Stimulated activated CD4-positive, alpha-beta T cell treated with anti-CD3 and anti-CD28 coated beads, Interleukin-1b, Interleukin-23, amount 100 ng/mL, for 1 hour (primary cell): ENCODE measurements at places on chromosomes 2 and 18.

DNA sequence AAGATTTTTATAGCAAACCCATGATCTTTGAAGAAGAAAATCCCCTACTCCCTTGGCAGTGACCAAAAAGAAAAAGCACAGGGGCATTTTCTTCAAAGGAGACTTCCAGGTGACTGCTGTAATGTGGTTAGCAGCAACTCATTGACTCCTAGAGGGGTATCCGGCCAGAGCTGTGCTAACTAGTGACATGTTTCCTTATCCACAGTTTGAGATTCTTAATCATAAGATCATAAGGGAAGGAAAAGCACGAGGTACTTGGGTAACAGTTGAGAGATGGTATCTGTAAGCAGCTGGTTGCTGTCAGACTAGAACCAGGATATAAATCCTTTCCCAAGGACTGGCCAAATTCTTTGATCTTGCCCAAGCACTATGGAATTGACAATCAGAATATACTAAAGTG, 124.7 kb downstream of the MREG start:
- no peak for DNase-seq

GRCh38 chr2:181823405-181823804, 68.1 kb upstream of the ITPRID2 start:
- DNase-seq = no peak

- DNase-seq = no peak
Observed at GRCh38 chr2:236673126-236673822, 103.6 kb downstream of the ACKR3 start.

GRCh38 chr2:112141626-112142007, 3.4 kb downstream of the FBLN7 start:
- DNase-seq = no peak

DNA sequence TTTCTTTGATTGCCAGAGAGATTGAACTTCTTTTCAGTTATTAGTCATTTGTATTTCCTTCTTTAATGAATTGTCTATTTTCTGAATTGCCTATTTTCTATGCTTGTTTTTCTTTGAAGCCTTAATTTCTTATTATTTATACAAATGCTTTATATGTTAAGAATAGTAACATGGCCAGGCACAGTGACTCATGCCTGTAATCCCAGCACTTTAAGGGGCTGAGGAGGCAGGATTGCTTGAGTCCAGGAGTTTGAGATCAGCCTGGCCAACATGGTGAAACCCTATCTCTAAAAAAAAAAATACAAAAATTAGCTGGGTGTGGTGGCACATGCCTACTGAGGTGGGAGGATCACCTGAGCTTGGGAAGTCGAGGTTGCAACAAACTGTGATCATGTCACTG, 4.7 kb upstream of the RAB11FIP5 start:
- DNase-seq = no peak

DNA sequence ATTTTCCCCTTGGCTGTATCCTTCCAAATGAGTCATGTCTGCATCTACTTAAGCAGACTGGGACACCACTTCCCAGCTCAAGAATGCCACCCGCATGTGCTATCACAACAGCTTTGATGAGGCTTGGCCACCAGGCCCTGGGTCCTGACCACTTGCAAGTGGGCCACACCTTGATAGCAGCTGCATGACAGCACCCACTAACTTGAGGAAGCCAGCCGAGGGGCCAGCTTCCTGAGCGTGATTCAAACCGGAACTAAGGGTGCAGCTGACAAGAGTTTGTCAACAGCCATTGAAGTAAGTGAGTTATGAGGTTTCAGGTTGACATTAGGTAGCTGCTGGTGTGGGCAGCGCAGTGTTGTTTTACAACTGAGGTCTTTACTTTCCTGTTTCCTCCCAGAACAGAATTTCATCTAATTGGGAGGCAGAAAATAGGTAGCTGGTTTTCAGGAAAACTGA, 54.4 kb downstream of the EPHA4 start:
- DNase-seq = peak; percentile 27

- no peak for DNase-seq
Observed at GRCh38 chr2:219172231-219173154, 2.7 kb upstream of the SLC23A3 start.

DNA sequence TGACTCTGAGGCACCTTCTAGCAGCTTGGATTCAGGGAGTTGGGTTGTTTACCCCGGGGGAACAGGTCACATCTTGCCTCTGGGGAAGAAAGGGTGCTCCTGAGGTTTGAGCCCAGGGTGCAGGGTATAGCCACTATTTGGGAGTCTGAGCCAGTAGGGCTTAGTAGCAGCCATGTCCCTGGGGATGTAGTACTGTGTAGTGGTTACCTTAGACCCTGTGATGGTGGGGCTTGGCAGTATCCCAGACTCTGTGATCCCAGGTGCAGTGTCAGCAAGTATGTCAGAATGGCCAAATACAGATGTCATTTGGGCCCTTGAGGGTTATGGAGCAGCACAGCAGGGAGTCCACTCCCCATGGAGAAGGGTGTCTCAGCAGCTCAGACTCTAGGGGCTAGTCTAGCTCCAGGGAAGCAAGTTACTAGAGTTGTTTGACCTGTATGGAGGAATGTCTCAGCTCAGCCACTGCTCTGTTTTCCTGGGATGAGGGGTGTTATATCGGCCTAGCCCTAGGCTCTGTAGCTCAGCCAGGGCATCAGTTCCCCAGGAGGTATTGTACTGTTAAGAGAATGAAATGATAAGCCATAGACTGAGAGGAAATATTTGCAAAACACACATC, 151.3 kb downstream of the UBR3 start:
- DNase-seq = no peak

DNA sequence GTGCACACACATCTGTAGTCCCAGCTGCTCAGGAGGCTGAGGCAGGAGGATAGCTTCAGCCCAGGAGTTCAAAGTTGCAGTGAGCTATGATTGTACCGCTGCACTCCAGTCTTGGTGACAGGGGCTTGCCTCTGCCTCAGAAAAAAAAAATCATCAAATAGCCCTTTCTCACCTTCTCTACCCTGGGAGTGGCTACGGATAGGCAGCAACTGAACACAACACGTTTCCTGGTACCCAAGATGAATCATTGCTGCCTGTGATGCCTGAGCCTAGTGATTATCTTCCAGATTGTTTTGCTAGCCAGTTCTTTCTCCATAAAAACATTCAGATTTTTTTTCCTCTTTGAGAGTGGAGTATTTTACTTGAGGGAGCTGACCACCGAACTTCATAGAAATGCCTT, 13.5 kb downstream of the INPP4A start:
- no peak for DNase-seq

GRCh38 chr2:129404000-129404685, 575.3 kb upstream of the RAB6C start:
- DNase-seq = no peak

GRCh38 chr2:26176279-26176615, 3.4 kb downstream of the GAREM2 start:
- DNase-seq = no peak

DNA sequence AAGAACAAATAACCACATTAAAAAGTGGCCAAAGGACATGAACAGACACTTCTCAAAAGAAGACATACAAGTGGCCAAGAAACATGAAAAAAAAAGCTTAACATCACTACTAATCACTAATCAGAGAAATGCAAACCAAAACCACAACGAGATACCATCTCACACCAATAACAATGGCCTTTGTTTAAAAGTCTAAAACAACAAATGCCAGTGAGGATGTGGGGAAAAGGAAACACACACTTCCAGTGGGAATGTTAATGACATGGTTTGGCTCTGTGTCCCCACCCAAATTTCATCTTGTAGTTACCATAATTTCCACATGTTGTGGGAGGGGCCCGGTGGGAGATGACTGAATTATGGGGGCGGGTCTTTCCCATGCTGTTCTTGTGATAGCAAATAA, 147.1 kb downstream of the GALNT1 start:
- no peak for DNase-seq

DNA sequence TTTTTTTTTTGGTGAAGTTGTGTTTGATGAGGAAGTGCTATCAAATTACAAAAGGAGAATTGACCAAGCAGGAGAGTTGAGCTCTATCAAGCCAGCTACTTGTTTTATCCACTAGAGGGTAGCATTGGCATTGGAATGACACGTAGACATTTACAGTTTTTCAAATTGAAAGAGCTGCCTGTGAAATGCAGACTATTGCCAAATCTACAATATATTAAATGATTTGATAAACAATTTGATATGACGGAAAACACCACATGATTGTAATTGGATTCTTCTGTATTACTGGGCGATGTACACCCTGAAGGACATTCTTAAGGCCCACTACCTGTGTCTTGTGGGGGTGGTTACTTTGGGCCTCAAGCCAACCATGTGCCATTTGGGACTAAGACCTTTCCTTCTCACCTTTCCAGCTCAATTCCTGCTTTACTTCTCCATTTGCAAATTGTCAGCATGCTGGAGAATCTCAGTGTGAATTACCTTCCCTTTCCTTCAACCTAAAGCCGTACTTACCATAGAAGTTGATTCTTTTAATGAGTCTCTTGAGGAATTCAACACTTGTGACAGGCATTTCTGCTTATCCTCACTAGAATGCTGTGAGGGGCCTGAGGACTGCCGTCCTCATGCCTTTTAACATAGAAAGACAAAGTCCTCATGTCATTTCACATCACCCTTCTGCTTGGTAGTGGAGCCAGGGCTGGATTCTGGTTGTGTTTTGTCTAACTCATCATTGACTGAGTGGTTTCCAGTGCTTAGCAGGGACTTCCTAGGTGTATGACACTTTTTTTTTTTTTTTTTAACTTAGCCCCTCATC, 134.8 kb upstream of the THUMPD2 start:
- DNase-seq = no peak

- no peak for DNase-seq
Observed at GRCh38 chr2:188391354-188391753, 99.7 kb downstream of the GULP1 start.

DNA sequence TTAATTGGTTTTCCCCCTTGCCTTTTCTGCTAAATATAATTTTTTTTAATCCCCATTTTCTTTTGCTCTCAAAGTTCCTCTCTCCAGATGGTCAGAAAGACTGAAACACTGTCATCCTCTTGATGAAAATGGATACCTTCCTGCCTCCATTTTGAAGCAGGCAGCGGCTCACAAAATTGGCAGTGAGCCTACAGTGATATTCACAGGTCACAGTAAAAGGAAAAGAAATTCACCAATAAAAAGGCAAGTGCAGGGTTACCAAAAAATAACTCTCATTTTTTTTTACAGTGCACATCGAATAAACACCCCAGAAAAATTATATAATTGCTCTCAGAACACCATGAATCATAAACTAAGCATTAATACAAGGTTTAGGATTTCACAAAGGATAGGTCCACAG, 307.5 kb downstream of the TCF4 start:
- DNase-seq = no peak

GRCh38 chr18:73059280-73059679, 191.5 kb upstream of the NETO1 start:
- DNase-seq = no peak

GRCh38 chr2:195482010-195482409, 175.0 kb upstream of the SLC39A10 start:
- no peak for DNase-seq

- no peak for DNase-seq
Observed at GRCh38 chr2:861655-862354, 88.8 kb upstream of the SNTG2 start.

GRCh38 chr2:223894968-223895367, 50.2 kb downstream of the WDFY1 start:
- no peak for DNase-seq

DNA sequence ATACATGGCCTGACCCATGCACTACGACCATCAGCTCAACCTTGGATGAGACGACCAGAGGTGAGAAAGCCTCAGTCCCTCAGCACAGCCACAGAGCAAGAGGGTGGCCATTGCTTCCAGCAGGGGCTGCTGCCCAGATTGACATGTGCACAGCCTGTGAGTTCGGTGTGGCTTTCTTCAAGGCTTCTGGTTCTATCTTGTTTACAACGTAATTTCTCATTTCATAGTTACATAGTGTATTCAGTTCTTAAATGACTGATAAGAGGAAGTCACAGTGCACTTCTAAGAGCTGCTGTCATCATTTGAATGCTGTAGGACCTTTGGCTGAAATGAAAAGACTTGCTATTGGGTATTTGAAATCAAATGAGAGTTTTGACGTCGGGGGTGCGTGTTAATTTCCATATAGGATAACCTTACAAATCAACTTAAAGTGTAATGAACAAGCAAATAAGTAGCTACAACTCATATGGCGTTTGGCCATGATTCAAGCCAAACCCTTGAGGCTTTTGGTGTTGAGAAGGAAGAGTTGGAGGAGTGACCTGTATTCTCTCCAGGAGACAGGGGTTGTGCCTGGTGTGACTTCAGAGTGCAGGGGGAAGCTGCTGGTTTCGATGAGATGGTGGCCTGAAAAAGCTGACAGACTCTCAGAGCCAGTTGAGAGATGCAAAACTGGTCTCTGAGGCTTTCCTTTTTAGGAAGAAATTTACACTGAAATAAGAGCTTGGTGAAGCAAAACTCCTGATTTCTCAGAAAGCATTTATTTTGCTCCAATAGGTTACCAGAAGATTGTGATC, 51.0 kb downstream of the TSHZ1 start:
- DNase-seq = no peak

DNA sequence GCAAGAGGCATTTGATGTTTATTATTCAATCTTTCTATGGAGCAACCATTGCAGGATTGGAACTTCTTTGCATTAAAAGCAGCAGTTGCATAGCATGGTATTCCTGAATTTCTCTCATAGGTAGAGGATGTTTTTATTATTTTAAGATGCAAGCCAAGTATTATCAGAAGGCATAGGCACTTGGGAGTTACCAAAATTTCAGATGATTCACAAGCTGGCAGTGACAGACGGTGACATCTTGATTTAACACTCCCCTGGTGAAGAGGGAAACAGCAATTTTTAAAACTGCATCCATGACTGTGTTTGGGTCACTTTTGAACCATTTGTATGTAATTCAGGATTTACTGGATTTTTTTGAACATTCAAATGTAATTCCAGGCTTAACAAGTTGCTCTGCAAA, 654.3 kb downstream of the SLC4A3 start:
- DNase-seq = no peak
